ENCODE measurements at places on chromosomes 4 and X.

DNA sequence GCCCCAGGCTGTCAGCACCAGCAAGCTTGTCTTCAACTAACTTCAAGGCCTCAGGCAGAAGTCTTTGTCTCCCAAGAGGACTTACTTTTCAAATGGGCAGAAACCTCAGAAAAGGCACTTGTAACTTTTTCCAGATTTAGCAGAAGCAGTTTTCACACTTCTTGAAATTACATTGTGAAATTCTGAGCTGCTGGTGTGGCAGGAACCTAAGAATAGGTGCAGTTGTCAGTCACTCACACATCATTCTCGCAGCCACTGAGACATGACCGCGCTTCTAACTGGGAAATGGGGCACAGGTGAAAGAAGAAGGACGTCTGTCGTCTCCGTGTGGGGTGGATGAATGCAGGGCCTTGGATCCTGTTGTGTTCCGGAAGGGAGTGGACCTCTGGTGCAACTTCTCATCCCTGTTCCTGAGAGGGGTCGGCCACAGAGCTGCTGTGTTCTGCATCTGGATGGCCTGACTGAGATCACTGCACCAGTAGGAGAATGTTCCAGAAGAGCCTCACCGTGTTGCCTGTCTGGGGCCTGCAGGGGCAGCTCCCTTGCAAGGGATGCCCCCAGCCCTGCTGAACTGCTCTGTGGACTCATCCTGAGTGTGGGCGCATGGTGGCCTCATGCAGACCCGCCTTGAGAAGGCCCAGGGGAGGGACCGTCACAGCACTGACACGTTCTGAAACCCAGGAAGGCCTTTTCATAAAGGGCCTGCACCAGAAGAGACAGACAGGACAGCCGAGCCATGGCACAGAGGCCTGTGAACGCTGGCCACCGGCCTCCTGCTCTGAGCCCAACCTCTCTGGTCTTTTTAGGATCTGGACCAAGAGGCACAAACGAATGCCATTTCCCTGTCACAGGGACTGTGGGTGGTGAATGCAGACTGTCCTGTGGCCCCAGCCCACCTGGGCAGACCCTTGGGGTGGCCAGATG, 18.7 kb downstream of the NAT8L start:
- no peak for DNase-seq

DNA sequence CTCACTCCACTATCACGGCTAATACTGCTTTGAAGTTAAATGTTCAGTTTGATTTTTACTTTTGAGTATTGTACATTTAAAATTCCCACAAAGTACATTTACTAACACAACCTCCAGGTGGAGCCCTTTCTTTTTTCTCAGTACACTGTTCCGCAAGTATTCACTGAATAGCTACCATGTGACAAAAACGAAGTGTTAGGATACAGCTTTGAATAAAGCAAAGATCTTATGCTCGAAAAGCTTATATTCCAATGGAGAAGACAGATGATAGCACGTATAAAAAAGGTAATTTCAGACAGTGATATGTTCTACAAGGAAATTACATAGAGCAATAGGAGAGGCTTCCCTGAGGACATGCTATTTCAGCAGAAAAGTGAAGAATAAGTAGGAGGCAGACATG, 60.7 kb upstream of the ABCG2 start:
- peak; percentile 37 for DNase-seq

- no peak for DNase-seq
These were observed 264.9 kb upstream of the PRPS2 start for GRCh38 chrX:12526306-12526705.

GRCh38 chr4:752196-752861, 46.7 kb downstream of the PCGF3 start:
- no peak for DNase-seq

DNA sequence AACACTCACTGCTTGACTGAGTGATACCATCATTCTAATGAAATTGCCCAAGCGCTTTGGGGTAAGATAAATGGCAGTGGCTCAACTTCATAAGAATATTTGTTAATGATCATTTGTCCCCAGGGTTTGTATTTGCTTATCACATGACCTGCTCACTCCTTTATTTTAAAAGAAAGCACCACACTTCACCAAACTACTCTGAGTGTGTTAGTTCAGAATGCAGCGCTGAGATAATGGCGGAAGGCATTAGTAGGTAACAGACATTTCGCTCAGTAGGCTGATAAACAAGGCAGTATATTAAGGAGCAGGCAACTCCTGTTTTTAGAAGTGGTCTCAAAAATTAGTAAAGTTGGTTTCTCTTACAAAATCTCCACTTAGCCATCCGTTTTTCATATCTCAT, 1.6 kb downstream of the SNX25 start:
- no peak for DNase-seq

GRCh38 chr4:70533211-70533610, 14.8 kb downstream of the AMTN start:
- no peak for DNase-seq

DNA sequence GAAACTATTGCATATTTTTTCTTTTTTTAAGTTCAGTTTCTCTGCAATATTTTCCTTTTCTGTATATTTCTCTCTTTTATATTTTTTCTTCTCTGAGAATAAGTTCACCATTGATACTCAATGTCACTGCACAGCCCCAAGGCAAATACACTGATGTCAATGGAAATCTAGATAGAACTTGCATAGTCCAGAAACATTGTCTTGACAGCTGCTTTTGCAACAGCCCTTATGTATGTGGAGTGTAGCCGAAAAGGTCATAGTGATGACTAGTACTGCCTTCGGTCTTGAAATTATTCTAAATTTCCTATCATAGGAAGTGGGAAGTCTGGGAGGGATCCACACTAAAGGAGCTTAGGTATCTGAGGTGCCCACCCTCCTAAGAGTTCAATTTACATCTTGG, 150.0 kb downstream of the SPOCK3 start:
- DNase-seq, result no peak

DNA sequence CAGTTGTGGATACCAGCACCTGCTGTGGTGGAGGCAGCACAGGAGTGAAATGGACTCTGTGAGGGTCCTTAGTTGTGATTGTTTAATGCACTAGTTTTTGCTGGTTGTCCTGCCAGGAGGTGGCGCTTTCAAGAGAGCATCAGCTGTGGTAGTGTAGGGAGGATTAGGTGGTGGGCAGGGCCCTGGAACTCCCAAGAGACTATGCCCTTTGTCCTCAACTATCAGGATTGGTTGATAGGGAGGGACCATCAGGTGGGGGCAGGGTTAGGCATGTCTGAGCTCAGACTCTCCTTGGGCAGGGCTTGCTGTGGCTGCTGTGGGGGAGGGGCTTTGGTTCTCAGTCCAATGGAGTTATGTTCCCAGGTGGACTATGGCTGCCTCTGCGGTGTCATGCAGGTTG, 121.9 kb downstream of the RRAGB start:
- DNase-seq, result no peak

DNA sequence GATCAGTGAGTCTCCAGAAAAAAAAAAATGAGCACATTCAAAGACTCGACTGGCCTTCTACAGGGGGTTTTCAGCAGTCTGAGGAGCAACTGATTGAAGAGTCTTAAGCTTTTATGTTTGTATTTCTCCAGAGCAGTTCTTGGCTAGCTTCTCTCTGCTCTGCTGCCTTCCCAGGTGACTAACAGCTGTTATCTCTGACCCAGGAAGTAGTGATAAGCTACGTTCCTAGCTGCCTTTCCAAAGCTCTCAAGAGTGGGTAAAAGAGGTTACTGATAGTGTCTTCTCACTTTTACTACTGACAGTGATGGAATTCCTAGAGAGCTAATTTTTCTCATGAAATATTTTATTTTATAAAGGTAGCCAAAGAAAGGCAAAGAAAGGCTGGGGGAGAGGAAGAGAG, 66.6 kb downstream of the ENOX2 start:
- no peak for DNase-seq

- no peak for DNase-seq
These were observed 28.5 kb upstream of the MANBA start for GRCh38 chr4:102789317-102789717.

- DNase-seq, result no peak
These were observed 235.6 kb upstream of the HHIP start for GRCh38 chr4:144410230-144410783.

DNA sequence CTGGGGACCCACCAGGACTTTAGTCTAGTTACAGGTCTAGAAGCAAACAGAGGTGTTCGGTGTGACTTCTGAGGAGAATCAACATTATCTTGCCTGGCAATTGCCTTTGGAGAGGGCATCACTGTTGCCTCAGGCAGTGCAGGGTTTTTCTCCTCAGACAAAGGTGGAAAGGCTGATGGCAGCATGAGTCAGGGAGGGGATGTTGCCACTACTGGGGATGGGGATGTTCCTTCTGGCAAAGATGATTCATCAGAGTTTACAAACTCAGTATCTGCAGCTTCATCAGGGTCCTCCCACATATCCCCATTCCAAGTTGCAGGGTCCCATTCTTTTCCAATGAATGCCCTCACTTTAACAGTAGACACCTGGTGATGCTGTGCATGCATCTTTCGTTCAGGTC, 91.3 kb upstream of the GALNTL6 start:
- no peak for DNase-seq

- DNase-seq, result no peak
These were observed 44.6 kb upstream of the TEX13A start for GRCh38 chrX:105265093-105265492.

DNA sequence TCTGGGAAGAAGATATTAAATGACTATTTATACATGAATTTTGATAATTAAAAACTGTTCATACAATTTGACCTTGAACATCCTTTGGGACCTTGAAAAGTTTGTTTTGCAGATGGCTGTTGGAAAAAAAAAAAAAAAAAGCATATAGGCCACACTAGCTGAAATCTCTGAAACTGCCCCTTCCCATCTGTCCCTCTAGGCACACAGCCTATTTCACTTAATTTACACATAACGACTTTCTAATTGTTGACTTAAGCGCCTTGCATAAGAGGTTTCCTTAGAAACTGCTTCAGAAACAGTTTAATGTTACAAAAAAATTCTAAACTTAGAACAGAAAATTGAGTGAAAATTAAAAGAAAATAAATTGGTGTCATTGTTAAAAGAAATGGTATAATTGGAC, 131.0 kb downstream of the COX18 start:
- no peak for DNase-seq

- no peak for DNase-seq
These were observed 117.9 kb upstream of the FAM9B start for GRCh38 chrX:9151772-9152307.

GRCh38 chr4:135365065-135365464, 1163.5 kb upstream of the PABPC4L start:
- DNase-seq, result no peak

- peak; percentile 75 for DNase-seq
These were observed at the start of gene TMSB15A for GRCh38 chrX:102515975-102516941. Gene TMSB15A, minus strand, starts transcription at chrX:102516739.

DNA sequence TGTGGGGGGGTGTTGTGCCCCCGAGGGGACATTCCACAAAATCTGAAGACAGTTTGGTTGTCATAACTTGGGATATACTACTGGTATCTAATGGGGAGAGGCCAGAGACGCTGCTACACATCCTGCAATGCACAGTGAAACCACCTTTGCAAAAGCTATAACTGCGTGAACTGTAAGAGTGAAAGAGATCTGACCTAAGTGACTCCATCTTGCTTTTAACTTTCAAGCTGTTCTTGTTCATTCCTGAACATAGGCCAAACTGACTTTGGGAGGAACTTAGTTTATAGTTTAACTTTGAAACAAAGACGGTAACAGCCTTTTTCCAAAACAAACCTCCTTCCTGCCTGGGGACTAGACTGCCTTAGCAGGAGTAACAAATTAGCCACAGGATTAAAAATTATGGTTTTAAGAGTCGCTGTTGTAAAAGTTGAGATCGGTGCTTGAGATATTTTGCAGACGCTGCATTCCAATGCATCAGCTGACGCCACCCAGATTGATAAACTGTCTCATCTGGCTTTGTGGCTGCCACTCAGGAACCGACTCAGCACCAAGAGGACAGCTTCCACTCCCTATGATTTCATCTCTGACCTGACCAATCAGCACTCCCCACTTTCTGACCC, 70.9 kb downstream of the ATXN3L start:
- no peak for DNase-seq

DNA sequence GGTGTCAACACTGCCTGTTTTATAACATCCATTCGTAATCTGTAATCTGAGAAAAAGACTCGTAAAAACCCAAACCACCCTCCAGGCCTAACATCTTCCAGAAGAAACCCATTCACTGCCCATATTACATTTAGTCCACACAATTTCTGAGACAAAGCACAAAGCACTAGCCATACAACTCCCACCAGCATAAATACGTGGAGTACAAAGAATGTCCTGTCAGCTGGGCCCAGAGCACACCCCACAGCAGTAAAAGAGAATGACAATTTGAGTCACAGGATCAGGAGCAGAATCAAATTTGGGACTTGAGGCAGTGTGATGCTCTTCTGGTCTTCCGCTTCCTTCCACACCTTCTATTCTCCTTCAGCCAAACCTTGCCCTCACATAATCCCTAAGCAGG, 6.8 kb downstream of the MECP2 start:
- no peak for DNase-seq

- DNase-seq, result no peak
These were observed 1533.5 kb upstream of the ADGRL3 start for GRCh38 chr4:59666645-59667044.
